Hair follicular keratinocyte (primary cell): ENCODE measurements at places on chromosomes 6 and 20. TPM values are rescaled to one million over a fixed set of nuclear protein-coding genes. Genes with fewer than 3 reads are reported as not detected.

The PPDPF gene
- 156 and 298 TPM in 2 replicates for total RNA-seq

The SYNDIG1 gene
- total RNA-seq, result 0.27 and 5.9 TPM in 2 replicates

The RAET1L gene
- 0.78 and 1.1 TPM in 2 replicates for total RNA-seq

The CYP39A1 gene
- 1.8 and 5.7 TPM in 2 replicates for total RNA-seq

The HSPA1A gene
- total RNA-seq, result 37.6 and 59.1 TPM in 2 replicates

The ABHD16A gene
- 24.0 and 27.8 TPM in 2 replicates for total RNA-seq

The CD24 gene
- 175 and 345 TPM in 2 replicates for total RNA-seq

The FOXQ1 gene
- total RNA-seq, result 4.5 and 6.0 TPM in 2 replicates

The MAP1LC3A gene
- 7.4 and 11.6 TPM in 2 replicates for total RNA-seq

The RAET1E gene
- 1.7 and 6.5 TPM in 2 replicates for total RNA-seq

The OXT gene
- not detected in 2 replicates for total RNA-seq

The ELOVL2 gene
- 0.04 TPM in 1 of 2 replicates, not detected in the other for total RNA-seq
